ENCODE measurements at places on chromosomes 4 and X. TPM values are rescaled to one million over a fixed set of nuclear protein-coding genes. Genes with fewer than 3 reads are reported as not detected.

Gene RAB41
- not detected for total RNA-seq

Gene ASB12
- not detected for total RNA-seq

Gene ADH7
- not detected for total RNA-seq

Gene GAGE12J
- total RNA-seq, result not detected

Gene XPNPEP2
- 3.6 TPM for total RNA-seq

Gene SRPK3
- total RNA-seq, result not detected

Gene IL9R
- total RNA-seq, result not detected

Gene SPANXD
- not detected for total RNA-seq

Gene GPR34
- total RNA-seq, result not detected

Gene TEX13C
- total RNA-seq, result not detected

Gene TGIF2LX
- total RNA-seq, result not detected

Gene PYURF
- total RNA-seq, result 81.9 TPM

Gene GCNA
- total RNA-seq, result 2.3 TPM

Gene DSPP
- not detected for total RNA-seq

Gene PCSK1N
- not detected for total RNA-seq

Gene RPL39
- 2,998 TPM for total RNA-seq

Gene APLN
- total RNA-seq, result 0.54 TPM

Gene ARMCX1
- total RNA-seq, result 52.0 TPM

Gene ZDHHC15
- total RNA-seq, result 0.18 TPM

Gene ASB5
- 0.09 TPM for total RNA-seq

Gene ENPP6
- total RNA-seq, result not detected

Gene SNCA
- total RNA-seq, result not detected

Gene NAP1L2
- 0.49 TPM for total RNA-seq

Gene MUC7
- total RNA-seq, result not detected

Gene LPAR4
- 1.3 TPM for total RNA-seq

Gene CXorf49
- not detected for total RNA-seq

Gene PRKG2
- total RNA-seq, result 7.9 TPM

Gene EDA2R
- total RNA-seq, result 9.2 TPM

Gene ITGB1BP2
- 6.2 TPM for total RNA-seq

Gene RNF212
- total RNA-seq, result 6.9 TPM

Gene KLKB1
- total RNA-seq, result not detected

Gene SMIM10L2A
- 0.33 TPM for total RNA-seq

Gene FOXR2
- total RNA-seq, result not detected

Gene TMPRSS11D
- 0.09 TPM for total RNA-seq

Gene PLP1
- not detected for total RNA-seq

Gene HGFAC
- not detected for total RNA-seq

Gene ARHGAP6
- 20.9 TPM for total RNA-seq

Gene TREX2
- not detected for total RNA-seq

Gene ARSJ
- 12.4 TPM for total RNA-seq

Gene FGFR3
- total RNA-seq, result 0.45 TPM

Gene RBMX2
- total RNA-seq, result 24.8 TPM

Gene RASL11B
- total RNA-seq, result not detected

Gene DRP2
- 0.41 TPM for total RNA-seq

Gene CT45A2
- total RNA-seq, result not detected

Gene PAGE1
- not detected for total RNA-seq

Gene TMEM271
- total RNA-seq, result not detected

Gene GRIPAP1
- 15.7 TPM for total RNA-seq

Gene ZFP42
- total RNA-seq, result not detected

Gene LONRF3
- total RNA-seq, result not detected

All from fibroblast of the aortic adventitia (primary cell).